Stimulated activated CD8-positive, alpha-beta memory T cell treated with anti-CD3 and anti-CD28 coated beads, Interleukin-7, amount 100 ng/mL, for 48 hours (primary cell): ENCODE measurements at places on chromosomes 7 and 10.

- DNase-seq, result no peak
Measured at GRCh38 chr7:125695626-125696025, 766.0 kb upstream of the POT1 start.

DNA sequence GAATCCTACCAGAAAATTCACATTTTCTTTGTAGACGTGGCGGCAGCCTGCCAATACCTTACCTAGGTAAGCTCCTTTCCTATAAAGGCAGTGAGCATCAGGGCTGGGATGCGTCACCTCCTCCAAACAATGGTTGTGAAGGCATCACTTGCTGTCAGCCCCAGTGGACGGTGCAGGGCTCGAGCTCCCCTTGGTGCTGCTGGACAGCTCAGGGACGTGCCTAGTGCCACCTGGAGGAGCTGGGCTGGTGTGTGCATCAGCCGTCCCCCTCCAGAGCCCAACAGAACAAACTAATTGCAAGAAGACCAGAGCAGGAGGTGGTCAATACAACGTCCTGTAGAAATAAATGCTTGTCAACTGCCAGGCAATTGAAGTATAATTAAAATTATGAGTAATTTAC lies 517.5 kb upstream of the FOXK1 start:
- DNase-seq, result no peak

DNA sequence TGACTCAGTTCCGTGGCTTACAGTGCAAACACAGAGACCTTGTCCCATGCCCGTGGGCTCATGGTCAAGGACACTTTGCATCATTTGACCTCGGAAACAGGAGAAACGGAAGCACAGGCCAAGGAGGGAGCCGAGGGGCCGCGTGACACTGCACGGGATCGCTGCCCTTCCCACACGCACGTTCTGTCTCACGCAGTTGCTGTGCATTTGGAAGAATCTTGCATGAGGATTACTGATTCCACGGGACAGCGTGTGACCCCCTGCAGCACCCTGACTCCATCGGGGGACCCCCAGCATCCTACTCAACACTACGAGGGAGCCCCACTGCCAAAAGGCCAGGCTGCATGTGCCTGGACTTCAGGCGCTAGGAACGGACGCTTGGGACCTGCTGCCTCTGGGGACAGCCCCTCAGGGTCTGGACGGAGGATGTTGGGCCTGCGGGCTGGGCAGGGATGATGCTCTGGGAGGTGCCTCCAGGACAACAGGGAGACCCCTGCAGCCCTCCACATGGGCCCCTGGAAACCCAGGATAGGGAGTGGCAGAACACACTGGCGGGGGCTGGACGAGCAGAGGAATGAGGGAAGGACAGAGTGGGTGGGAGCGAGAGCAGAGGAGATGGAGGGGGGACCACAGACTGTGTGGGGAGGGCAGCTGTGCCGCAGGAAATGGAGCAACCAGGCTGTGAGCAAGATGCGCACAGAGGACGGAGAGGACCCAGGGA lies 222.2 kb downstream of the DNAJB6 start:
- DNase-seq, result no peak

GRCh38 chr7:89584896-89585295 lies 569.4 kb upstream of the STEAP1 start:
- DNase-seq, result no peak

DNA sequence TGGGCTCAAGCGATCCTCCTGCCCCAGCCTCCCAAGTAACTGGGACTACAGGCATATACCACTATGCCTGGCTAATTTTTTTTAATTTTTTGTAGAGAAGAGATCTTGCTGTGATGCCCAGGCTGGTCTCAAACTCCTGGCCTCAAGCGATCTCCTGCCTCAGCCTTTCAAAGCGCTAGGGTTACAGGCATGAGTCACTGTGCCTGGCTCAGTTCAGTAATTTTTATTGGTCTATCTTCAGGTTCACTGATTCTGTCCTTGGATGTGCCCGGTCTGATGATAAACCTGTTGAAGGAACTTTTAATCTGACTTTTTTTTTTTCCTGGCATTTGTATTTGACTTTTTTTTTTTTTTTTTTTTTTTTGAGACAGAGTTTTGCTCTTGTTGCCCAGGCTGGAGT lies 40.1 kb upstream of the STRIP2 start:
- DNase-seq, result no peak

- no peak for DNase-seq
Measured at GRCh38 chr10:79089632-79090031, 20.9 kb downstream of the ZMIZ1 start.

GRCh38 chr7:146076344-146076743 lies 40.3 kb upstream of the CNTNAP2 start:
- no peak for DNase-seq

- no peak for DNase-seq
Measured at GRCh38 chr7:99104631-99105030, 39.3 kb downstream of the SMURF1 start.

DNA sequence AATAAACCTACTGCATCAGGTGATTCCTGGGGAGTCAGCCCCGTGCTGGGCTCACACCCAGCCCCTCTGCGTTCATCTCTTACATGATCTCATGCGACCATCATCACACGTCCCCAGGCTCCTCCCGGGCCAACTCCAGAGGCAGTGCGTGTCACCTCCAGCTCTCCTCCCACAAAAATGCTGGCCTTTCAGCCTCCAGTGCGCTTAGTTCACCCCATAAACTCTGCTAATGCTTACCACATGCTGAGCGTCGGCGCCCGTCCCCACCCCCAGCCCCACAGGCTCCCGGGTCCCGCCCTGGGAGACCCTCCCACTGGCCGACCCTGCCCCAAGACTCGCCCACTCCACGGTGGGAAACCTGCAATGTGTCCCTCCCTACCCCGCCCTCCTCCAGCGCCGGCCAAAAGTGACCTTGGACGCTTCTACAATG lies 816 bp upstream of the SDK1 start:
- no peak for DNase-seq
